ENCODE measurements at places on chromosomes 6 and 20.

DNA sequence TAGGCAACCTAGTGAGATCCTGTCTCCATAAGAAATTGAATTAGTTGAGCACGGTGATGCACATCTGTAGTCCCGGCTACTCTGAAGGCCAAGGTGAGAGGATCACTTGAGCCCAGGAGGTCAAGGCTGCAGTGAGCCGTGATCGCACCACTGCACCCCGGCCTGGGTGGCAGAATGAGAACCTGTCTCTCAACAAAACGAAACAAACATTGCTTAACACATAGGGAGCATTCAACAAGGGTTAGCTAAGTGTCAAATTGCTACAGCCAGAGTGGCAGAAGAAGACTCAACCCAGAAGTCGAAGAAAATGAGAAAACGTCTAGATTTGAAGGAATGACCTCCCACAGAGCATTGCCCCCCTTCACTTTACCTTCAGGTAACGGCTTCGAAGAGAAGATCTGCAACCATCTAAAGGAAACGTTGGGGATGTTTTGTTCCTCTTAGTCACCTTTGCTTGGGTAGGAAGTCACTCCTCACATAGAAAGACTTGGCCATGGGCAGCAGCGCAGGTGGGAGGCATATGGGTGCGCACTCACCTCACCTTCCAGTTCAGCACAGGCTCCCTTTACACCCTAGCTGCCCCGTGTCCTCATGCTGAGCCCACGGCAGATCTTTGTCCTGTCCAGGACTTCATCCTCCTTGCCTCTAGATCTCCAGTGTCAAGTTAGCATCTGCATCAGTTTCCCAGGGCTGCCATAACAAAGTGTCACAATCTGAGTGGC, 63.7 kb upstream of the SHLD1 start:
- DNase-seq = no peak

DNA sequence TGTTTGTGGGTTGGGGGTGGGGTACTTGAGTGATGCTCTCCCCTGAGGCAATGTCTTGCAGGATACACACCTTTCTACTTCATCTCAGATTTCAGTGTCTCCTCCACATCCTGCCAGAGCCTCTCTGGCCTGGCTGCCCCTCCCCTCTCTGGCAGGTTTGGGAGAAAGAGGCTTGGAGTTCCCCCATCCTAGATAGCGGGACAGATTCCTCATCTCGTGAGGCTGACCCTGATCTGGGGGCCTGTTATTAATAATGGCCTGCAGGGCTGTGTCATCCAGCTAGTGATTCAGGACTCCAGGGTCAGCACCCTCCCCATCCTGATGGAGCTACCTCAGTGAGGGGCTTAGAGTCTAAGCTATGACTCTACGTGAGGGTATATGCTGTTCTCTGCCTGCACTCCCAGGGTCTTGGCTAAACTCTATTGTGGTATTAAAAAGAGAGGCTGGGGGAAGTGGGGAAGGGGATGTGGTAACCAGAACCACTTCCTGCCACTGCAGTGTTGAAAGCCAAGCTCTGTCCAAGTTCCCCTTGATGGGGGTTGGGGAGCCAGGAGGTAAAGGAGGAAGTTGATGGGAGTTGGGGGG, 3.7 kb upstream of the MMP9 start:
- DNase-seq = no peak

GRCh38 chr6:136921381-136921935, 643 bp upstream of the SLC35D3 start:
- no peak for DNase-seq

GRCh38 chr6:117776441-117776840, 101.2 kb downstream of the NUS1 start:
- no peak for DNase-seq

GRCh38 chr6:15256538-15257271, 10.8 kb downstream of the JARID2 start:
- no peak for DNase-seq

DNA sequence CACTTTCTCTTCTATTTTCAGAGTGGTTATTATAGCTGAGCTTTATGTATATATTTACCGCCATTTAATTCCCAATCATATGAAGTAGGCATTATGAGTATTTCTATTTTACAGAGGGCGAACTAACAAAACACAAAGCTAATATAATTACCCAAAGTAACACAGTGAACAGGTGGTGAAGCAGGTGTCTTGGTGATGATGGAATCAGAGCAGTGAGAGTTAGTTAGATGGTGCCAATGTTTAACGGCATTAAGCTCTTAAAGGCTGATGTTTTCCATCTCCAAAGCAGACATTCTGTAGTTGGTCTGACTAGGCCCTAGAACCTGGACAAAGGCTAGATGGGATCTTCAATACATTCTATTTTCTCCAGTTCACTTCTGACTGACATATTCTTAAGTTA, 551.1 kb upstream of the SYNCRIP start:
- no peak for DNase-seq

- peak; percentile 37 for DNase-seq
Measured at GRCh38 chr20:38730989-38731737, 6.9 kb downstream of the SLC32A1 start.

- no peak for DNase-seq
Measured at GRCh38 chr20:21465799-21466198, 48.1 kb downstream of the NKX2-2 start.

- DNase-seq = peak; percentile 56
Measured at GRCh38 chr6:43228951-43229802, at the start of gene DNPH1. Gene DNPH1 (minus strand): TSS chr6:43229481. CDS start chr6:43229456, 25 bp downstream.

DNA sequence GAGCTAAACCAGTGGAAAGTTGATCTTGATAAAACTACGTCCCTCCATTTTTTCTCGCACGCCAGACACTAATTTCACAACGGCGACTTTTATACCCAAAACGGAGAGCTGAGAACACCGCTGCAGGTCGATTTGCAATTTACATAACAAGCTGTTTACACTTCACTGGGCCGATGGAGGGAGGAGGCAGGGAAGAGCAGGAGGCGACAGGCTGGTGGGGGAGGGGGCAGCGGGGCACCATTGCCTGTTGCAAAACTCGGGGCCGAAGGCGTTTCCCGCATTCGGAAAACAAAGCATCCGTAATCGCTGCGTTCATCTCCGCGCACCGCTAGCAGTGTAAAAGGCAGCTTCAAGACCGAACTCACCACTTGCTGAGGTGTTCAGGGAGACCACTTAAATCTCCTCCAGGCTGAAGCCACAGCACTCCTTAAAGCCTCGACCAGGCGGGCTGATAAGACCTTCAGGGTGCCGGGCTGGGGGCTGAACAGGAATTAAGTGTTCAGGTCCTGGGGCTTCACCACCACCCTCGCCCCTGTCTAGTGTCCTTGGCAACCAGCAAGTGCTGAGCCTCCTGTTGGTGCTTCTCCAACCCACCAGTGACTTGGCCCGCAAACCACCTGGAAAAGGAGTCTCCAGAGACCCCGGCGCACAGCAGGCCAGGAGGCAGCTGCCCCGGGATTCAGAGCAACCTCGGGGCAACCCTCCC, 2.0 kb upstream of the FOXC1 start:
- no peak for DNase-seq

- DNase-seq = no peak
Measured at GRCh38 chr6:14767226-14767625, 478.6 kb upstream of the JARID2 start.

DNA sequence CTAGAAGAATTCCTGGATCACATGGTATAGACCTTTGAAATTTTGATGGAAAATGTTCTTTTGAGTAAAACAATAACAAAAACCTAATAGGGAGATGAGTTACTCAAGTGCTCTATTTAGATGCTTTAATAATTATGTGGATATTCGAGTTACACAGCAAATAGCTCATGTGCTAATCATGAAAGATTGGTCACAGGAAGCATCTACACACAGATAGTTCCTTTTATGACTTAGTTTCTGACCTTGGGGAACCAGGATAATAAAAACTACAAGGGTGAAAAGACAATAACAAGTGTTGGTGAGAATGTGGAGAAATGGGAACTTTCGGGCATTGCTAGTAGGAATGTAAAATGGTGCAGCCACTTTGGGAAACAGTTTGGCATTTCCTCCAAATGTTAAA, 19.7 kb downstream of the UBE2V1 start:
- DNase-seq = no peak

DNA sequence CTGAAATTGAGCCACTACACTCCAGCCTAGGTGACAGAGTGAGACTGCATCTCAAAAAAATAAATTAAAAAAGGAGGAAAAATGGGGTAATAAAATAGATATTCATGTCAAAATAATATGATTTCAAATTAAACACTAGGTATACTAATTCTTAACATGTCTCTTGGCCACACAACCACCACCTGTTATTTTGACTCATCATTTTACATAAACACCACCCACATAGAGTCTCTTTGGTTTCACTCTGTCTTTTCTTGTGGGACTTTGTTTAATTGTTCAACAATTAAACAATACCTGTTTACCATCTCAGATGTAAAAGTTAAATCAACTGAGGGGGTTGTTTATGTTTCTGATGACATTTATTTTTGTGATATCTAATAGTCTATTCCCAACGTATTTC, 476.8 kb upstream of the ADGRB3 start:
- no peak for DNase-seq
